ENCODE measurements at places on chromosomes 3 and 15. TPM values are rescaled to one million over a fixed set of nuclear protein-coding genes. Genes with fewer than 3 reads are reported as not detected.

Gene FOXB1
- polyA plus RNA-seq = not detected

Gene SENP8
- 5.3 TPM for polyA plus RNA-seq

Gene MYLK
- 1,040 TPM for polyA plus RNA-seq

Gene LMAN1L
- not detected for polyA plus RNA-seq

Gene AP3S2
- polyA plus RNA-seq = 35.5 TPM

Gene LSAMP
- 24.1 TPM for polyA plus RNA-seq

Gene CPNE4
- polyA plus RNA-seq = not detected

Gene HTR3E
- not detected for polyA plus RNA-seq

Gene TPRG1
- 0.11 TPM for polyA plus RNA-seq

Gene SNX4
- 15.8 TPM for polyA plus RNA-seq

Gene GOLGA8S
- polyA plus RNA-seq = 0.02 TPM

Gene FSD2
- polyA plus RNA-seq = not detected

Gene ZIC1
- polyA plus RNA-seq = not detected

Gene SLC51B
- 0.61 TPM for polyA plus RNA-seq

Gene NAALADL2
- polyA plus RNA-seq = 8.0 TPM

Gene ANKDD1A
- polyA plus RNA-seq = 5.4 TPM

Gene HHLA2
- not detected for polyA plus RNA-seq

Gene IL16
- 3.8 TPM for polyA plus RNA-seq

Gene SYNM
- 3.6 TPM for polyA plus RNA-seq

Gene UROC1
- polyA plus RNA-seq = not detected

Gene WDR48
- polyA plus RNA-seq = 42.1 TPM

Gene RBMS3
- 33.4 TPM for polyA plus RNA-seq

Gene PARP14
- polyA plus RNA-seq = 23.5 TPM

Gene SLC12A1
- polyA plus RNA-seq = not detected

Gene FOXL2
- polyA plus RNA-seq = 0.07 TPM

Gene TGM5
- not detected for polyA plus RNA-seq

Gene TMIE
- not detected for polyA plus RNA-seq

Gene VGLL3
- 27.2 TPM for polyA plus RNA-seq

Gene CRTC3
- 21.9 TPM for polyA plus RNA-seq

Gene SNRPA1
- polyA plus RNA-seq = 46.4 TPM

Gene C3orf22
- not detected for polyA plus RNA-seq

Gene RHCG
- not detected for polyA plus RNA-seq

Gene GRK7
- not detected for polyA plus RNA-seq

Gene SMARCC1
- polyA plus RNA-seq = 34.3 TPM

All from AG04450 (cell line).